Putamen (tissue), 1 donor: ENCODE measurements at places on chromosomes 5 and 9.

- DNase-seq = no peak
Measured at GRCh38 chr9:32142074-32142473, 242.4 kb upstream of the ACO1 start.

GRCh38 chr9:76180541-76180940 lies 213.7 kb downstream of the RFK start:
- DNase-seq = no peak

- no peak for DNase-seq
Measured at GRCh38 chr9:76292658-76293057, 101.6 kb downstream of the RFK start.

GRCh38 chr5:63128761-63129160 lies 550.1 kb downstream of the LRRC70 start:
- no peak for DNase-seq

- no peak for DNase-seq
Measured at GRCh38 chr9:27451207-27451797, 72.8 kb upstream of the IFNK start.

GRCh38 chr5:35668319-35668718 lies 50.7 kb downstream of the SPEF2 start:
- no peak for DNase-seq

- DNase-seq = no peak
Measured at GRCh38 chr9:98357921-98358535, 102.6 kb upstream of the TBC1D2 start.

- no peak for DNase-seq
Measured at GRCh38 chr5:93461756-93462155, 119.3 kb downstream of the NR2F1-AS1 start.
